ENCODE measurements at places on chromosomes 2 and 18.
A peak's percentile ranks its signal among the peaks of the same experiment; 100 is the strongest.

- DNase-seq = no peak
Measured at GRCh38 chr2:176540995-176541394, 271.8 kb downstream of the MTX2 start.

DNA sequence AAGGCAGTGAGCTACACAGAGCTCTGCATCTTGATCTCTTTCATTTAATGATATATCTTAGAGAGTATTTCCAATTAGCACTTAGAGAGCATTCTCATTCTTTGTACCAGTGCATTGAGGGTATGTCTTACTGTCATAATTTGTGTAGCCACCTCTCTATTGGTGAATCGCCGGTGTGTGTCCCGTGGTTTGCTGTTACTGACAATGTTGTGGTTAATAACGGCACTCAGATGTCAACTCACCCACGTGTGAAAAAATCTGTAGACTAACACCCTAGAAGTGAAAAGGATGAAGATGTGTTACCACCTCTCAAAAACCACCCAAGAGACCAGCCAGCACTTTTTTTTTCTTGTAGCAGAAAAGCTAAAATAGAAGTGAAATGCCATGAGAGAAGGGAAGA lies 37.1 kb downstream of the TEX51 start:
- no peak for DNase-seq

DNA sequence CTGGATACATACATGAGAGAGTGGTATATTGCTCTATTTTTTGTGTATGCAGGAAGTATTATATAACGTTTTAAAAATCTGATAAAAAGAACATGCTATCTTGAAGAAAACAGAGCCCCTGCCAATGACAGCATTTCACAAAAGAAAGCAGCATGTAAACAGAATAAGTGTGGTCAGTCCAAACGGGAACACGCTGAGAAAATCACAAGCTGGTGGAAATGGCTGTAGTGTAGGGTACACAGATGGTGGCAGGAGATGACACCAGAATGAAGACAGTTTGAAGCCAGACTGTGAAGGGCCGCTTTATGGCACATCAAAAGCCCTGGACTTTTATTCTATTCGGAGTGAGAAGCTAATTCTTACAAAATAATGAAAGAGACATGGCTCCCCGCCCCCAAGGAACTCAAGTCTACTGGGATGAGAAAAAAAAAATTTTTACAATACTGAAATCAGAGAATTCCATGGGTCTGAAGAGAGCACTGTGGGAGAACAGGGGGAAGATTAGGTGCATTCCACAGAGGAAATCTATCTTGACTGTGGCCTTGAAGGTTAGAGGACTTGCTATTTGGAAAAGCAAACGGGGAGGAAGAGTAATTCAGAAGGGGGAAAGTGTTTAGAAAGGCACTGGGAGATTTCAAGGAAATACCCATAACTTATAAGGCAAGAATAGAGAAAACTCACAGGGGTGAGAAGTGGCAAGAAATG lies 217.7 kb upstream of the SMAD7 start:
- no peak for DNase-seq

- DNase-seq = no peak
Measured at GRCh38 chr2:46193356-46193755, 103.9 kb upstream of the EPAS1 start.

DNA sequence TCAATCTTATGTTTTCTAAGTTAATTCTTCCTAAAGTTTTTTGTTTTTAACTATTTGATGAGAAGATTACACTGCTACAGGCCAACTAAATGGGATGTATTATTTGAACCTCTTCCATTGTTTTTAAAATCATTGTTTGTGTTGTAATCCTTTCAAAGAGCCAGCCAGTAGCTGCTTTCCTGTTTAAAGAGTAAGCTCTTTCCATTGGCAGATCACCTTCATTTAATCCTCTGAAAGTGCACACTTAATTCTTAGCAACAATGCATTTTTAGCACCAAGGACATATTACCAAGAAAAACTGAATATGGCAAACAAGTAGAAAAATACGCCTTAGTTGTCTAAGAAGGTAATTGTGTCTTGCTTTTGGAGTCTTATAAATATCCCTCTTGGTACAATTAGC lies 54.0 kb downstream of the MEIS1 start:
- DNase-seq = no peak

DNA sequence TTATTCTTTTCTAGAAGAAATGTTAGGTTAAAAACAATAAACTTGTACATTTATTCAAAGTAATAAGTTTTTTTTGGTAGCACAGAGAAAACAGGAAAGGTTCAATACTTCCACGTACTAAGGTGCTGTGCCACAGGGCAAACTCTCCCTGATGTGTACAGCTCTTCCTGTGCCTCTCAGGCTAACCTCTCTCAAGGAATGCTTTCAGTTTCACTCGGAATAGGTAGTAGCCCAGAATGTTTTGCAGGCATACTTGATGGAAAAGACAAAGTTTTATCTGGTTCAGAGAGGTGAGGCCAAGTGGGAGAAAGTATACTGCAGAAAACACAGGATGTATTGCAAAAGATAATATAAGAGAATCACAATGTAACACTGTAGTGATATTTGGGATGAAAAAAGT lies 171.0 kb upstream of the ZFP36L2 start:
- DNase-seq = no peak

- peak; percentile 76 for DNase-seq
Measured at GRCh38 chr2:174603280-174603679, 5.7 kb upstream of the WIPF1 start.

DNA sequence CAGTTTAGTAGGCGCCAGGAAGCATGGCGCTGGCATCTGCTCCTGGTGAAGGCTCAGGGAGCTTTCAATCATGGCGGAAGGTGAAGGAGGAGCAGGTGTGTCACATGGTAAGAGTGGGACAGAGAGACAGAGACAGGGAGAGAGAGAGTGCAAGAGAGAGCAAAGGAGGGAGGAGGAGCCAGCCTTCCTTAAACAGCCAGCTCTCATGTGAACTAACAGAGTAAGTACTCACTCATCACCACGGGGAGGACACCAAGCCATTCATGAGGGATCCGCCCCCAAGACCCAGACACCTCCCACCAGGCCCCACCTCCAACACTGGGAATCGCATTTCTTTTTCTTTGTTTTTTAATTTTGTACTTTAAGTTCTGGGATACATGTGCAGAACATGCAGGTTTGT lies 40.8 kb upstream of the CLASP1 start:
- DNase-seq = no peak

DNA sequence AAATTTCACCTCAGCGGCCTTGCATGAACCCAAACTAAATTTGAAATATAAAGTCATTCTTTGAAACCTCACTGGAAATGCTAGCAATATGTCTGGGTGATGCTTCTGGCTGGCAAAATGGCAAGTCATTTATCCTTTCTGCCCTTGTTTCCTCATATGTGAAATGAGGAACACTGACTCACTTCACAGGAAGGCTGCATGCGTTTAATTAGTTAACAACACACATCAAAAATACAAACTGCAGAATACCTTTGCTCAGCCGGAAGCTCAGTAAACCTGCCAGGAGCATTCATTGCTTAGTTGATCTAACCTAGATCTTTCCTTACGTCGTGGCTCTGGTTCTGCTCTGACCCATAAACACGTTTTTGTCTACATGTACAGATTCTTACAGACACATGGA lies 214.2 kb upstream of the ACVR2A start:
- DNase-seq = peak; percentile 7

GRCh38 chr2:208491641-208492040 lies 85.0 kb downstream of the PTH2R start:
- DNase-seq = no peak

DNA sequence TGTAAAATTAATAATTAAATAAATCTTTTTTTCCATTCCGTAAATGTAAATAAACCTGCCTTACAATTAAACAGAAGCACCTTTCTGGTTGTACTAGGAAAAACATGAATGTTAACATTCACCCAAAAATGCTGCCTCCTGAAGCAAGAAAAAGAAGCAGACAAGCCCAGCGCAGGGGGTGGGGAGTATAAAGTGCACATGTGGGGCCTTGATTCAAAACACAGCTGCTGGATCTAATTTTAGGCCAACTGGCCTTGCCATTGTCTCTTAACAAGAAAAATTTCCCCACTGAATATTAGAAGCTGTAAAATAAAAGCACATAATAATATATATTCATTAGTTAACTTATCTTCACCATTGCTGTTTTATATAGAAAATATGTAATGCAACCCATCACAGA lies 28.3 kb downstream of the TCF4 start:
- no peak for DNase-seq

- no peak for DNase-seq
Measured at GRCh38 chr2:152344579-152345195, 9.7 kb downstream of the FMNL2 start.
